NCI-H2171 (cell line): ENCODE measurements at places on chromosomes 2 and 18.

GRCh38 chr2:18788592-18788991 lies 199.2 kb upstream of the NT5C1B start:
- DNase-seq, result peak; percentile 11

DNA sequence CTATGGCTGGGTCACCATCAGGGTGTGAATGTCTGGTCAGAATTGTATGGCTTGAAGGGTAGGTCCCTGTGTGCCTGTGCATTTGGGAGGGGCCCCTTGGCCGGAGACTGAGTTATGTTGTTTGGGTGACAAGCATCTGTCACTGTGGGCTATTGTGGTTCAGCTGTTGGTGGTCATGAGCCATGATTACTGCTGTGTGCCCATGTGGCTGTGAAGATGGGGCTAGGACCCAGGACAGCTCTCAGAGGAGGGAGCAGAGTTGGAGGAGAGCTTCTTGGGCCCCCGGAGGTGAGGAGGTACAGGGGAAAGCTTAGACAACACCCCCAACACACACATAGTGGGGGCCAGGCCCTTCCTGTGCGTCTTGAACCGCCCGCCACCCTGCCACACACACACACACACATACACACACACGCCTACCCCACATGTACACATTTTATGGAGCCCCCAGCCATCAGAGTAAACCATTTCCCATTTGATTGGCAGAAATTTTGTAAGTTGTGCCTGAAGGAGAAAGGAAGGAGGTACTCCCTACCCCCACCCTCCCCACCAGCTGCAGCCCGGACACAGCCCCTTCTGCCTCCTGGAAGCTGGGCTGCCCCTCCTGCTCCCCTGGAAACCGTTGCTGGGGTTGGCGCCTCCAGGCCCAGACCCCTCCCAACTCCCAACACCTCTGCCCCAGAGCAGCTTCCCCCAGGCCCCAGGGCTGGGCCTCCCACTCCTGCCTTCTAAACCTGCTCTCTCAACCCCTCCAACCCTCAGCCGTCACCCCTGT lies 2.0 kb downstream of the GAREM2 start:
- DNase-seq, result no peak

DNA sequence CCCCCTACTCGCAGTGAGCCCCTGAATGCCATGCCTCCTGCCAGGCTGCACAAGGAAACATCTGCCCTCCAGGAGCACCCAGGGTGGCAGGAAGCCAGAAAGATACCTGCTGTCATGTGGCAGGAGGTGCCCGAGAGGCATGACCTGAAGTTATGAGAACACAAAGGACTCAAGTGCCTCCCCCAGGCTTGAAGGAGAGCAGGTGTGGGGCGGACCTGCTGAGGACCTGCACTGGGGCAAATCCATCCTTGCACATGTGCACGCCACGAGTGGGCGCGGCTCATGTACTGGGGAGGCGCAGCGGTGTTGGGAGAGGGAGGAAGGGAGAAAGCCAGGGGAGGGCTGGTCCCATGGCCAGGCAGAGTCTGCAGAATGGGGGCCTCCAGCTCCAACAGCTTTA lies 26.9 kb downstream of the SDC1 start:
- peak; percentile 78 for DNase-seq

DNA sequence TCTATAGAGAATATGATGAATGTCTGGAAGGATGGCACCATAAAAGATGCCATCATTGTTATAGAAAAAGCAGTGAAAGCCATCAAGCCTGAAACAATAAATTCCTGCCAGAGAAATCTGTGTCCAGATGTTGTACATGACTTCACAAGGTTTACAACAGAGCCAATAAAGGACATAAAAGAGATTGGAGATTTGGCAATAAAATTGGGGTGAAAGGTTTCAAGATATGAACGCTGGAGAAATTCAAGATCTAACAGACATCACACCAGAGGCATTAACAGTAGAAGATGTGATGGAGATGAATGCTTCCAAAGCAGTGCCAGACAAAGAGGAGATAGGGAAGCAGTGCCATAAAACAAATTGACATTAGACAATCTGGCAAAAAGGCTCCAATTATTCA lies 518.8 kb upstream of the ACVR2A start:
- DNase-seq, result no peak

- DNase-seq, result no peak
Measured at GRCh38 chr18:74190086-74190485, 41.8 kb downstream of the TIMM21 start.

- DNase-seq, result peak; percentile 19
Measured at GRCh38 chr2:109623923-109624322, 9.8 kb downstream of the SOWAHC start.

DNA sequence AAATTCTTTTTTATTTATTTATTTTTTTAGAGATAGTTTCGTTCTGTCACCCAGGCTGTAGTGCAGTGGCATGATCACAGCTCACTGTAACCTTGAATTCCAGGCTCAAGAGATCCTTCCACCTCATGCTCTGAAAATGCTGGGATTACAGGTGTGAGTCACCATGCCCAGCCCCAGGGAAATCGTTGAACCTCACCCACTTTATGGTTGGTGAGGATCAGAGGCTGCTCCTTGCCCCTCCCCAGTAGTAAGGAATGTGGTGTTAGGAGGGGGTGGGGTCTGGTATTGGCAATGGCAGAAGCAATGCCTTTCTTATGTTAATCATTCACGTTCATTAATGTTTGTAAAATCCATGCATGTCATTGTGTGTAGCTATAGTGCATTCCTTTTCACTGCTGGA lies 161.9 kb downstream of the SUCLG1 start:
- DNase-seq, result no peak

DNA sequence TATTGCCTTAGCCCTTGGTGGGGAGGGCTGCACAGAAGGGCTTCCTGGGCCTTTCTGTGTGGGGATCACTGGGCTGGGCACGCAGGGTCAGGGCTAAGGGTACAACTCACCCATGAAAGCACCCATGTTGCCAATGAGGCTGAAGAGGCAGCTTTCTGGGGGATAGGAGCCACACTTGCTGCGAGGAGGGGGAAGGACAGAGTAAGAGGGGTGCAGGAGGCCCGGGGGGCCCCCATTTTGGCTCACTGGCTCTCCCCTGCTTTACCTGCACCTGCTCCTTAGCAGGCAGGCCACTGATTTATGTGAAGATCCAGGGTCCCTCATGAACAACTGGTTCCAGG lies 2.3 kb downstream of the TMEM150A start:
- DNase-seq, result no peak

DNA sequence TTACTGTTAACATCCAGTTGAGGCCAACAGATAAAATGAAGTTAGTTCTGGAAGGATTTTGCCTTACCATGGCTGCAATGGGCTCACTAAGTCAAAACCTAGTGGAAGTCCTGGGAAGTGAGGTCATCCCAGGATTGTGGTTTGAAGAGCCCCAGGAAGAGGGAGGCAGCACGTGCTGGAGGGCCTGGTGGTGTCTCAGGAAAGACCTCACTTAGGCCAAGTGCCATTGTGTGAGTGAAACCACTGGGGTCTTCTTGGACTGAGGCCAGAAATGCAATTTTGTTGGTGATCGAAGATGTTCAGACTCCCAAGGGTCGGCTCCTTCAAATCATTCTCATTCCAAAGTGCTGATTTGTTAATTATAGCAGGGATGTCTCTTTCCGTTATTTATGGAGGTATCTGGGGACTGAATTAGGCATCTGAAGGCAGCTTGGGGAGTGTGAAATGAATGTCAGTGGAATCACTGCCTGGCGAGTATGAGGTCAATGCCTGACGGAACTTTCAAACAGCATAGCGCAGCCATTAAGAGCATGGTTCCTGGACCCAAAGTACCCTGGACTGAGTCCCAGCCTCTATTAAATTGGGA lies 60.0 kb downstream of the IL1R2 start:
- DNase-seq, result no peak

DNA sequence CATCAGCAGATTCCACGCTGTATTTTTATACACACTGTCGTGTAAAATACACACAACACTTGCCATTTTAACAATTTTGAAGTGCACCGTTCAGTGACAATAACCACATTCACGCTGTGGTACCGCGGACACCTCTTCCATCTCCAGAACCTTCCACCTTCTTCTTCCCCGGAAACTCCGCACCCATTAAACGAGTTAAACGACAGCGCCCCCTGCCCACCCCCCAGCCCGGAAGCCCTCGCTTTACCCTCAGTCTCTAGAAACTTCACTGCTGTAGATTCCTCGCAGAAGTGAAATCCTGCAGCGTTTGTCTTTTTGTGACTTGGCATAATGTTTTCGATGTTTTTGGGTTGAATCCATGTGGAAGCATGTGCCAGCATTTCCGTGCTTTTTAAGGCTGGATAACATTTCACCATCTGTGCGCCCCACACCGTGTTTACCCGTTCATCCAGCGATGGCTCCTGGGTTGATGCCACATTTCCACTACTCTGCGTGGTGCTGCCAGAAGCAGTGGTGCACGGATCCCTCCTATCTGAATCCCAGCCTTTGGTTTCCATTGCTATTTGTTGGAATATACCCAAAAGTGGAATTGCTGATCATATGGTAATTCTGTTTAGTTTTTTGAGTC lies 32.0 kb upstream of the TMEM18 start:
- DNase-seq, result peak; percentile 54

- DNase-seq, result no peak
Measured at GRCh38 chr18:74834424-74835309, 237.0 kb downstream of the ZNF407 start.

- DNase-seq, result no peak
Measured at GRCh38 chr2:108637304-108637669, 82.0 kb upstream of the RANBP2 start.

GRCh38 chr2:132980304-132980703 lies 310.3 kb upstream of the LYPD1 start:
- no peak for DNase-seq

GRCh38 chr18:42429196-42429595 lies 474.2 kb downstream of the PIK3C3 start:
- no peak for DNase-seq

- DNase-seq, result no peak
Measured at GRCh38 chr2:101720732-101721131, 23.2 kb downstream of the MAP4K4 start.

GRCh38 chr18:71327441-71327840 lies 1038.6 kb downstream of the SOCS6 start:
- no peak for DNase-seq

GRCh38 chr2:35864141-35864540 lies 491.4 kb upstream of the CRIM1 start:
- no peak for DNase-seq

DNA sequence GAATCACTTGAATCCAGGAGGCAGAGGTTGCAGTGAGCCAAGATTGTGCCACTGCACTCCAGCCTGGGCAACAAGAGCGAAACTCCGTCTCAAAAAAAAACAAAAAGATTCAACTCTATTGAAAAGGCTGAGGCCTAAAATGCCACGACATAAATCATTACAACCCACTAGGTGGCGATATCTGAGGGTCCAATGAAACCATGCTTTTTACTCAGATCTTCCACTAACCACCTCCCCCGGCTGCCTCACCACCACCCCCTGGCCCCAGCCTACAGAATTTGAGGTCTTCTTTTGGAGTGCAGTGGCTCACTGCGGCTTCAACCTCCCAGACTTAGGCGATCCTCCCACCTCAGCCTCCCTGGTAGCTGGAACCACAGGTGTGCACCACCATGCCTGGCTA lies 57.5 kb downstream of the AP1S3 start:
- DNase-seq, result no peak

- no peak for DNase-seq
Measured at GRCh38 chr2:107621186-107622165, 205.2 kb upstream of the RGPD4 start.

DNA sequence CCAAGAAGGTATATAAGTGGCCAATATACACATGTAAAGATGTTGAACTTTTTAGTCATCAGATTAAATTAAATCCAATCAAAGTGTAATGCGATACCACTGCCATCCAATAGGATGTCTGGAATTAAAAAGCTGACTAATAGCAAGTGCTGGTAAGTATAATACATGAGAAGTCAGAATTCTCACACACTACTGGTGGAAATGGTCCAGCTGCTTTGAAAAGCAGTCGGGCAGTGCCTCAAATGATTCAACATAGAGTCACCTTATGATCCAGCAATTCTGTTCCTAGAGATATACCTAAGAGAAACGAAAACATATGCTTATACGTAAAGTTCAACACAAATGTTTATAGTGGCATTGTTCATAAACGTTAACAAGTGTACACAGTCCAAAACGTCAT lies 124.1 kb upstream of the MYT1L start:
- DNase-seq, result no peak

GRCh38 chr2:239929504-239929903 lies 95.6 kb downstream of the NDUFA10 start:
- DNase-seq, result no peak

DNA sequence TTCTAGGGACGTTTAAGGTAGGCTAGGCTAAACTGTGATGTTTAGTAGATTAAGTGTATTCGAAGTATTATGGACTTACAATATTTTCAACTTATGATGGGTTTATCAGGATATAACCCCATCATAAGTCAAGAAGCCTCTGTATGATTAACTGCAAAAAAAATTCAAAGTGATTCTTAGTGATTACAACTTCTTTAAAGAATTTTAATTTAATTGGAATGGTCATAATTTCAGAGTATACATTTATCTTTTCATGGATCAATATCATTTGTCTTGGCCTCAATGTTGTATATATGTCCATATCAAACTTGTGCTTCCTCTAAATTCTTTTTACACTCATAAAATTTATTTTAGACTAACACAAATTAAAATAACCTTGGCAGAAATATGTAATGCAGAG lies 183.3 kb upstream of the LRP1B start:
- no peak for DNase-seq
